ENCODE measurements at places on chromosomes 1 and 21. TPM values are rescaled to one million over a fixed set of nuclear protein-coding genes. Genes with fewer than 3 reads are reported as not detected.

- DNase-seq = no peak
Observed at GRCh38 chr1:204924013-204924759, 53.5 kb downstream of the NFASC start.

- DNase-seq = no peak
Observed at GRCh38 chr1:186078245-186078644, 296.8 kb downstream of the TPR start.

DNA sequence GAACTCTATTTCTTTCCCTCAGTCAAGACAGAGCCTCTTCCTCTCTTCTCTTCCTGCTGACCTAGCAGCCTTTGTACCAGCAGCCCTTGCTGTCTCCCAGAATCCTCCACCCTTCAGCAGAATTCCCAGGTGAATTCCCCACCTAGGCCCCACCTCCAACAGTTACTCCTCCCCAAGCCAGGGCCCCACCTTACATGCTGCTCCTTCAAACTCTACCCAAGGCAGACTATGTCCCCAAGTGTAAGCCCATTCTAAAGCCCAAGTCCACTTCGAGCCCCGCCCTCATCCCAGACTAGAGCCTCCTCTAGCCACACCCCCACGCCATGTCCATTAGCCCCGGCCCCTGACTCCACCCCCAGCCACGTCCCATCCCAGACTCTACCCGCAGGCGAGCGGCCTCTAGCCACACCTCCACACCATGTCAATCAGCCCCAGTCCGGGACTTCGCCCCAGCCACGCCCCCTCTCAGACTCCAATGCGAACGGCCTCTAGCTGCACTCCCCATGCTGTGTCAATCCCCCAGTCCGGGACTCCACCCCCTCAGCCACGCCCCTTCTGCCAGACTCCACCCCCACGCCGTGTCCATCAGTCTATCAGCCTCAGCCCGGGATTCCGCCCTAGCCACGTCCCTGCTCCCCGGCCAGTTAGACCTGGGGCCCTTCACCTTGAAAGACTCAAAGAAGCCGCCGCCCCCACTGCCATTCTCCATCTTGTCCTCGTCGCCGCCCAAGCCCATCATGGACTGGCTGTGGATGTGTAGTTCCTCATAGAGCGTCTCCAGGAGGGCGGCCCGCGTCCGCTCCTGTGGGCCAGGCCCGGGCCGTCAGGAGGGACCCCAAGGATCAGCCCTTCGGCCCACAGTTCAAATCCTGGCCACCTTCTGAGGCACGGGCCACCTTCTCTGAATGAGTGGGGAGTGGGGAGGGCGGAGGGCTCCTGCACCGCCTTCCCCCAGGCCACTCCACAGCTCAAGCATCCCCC, 61.3 kb downstream of the RAP1GAP start:
- peak; percentile 72 for DNase-seq

Gene SYTL1
- total RNA-seq = 0.81 TPM

DNA sequence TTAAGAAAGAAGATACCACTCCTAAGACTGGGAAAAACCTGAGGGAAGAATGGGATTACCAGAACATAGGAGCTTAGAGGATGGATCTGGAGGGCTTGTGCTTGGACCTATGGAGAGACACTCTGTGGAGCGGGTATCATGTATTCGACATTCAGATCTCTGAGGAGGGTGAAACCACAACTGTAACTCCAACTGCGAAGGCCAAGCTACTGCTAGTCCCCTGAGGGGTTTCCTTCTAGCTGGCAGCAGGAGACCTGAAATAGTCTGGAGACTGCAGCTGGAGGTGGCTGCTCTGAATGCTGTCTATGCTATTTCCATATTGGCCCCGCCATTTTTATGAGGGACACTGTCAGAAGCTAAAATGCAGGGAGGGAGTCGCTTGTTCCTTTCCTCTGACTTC, 462.3 kb downstream of the PTPRC start:
- DNase-seq = no peak

Gene CHAF1B
- 0.43 TPM for total RNA-seq

DNA sequence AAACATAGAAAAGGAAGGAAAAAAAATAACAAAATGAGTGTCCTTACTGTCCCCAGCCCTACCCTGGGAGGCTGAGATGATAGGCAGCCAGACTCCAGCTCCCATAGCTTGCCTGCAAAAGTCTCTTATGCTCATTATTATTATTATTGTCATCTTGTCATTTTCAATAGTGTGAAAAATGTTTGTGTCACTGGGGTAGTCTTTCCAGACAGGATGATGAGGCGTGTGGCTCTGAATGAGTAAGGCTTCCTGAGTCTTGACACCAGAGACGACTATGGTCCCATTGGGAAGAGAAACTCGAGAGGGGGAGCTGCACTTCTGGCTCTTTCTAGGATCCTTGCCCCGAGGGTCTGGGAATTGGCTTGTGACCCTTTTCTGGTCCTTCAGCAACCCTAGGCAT, 1.1 kb upstream of the CYB561D1 start:
- DNase-seq = no peak

Gene RNU1-2
- 1,159 TPM for total RNA-seq

DNA sequence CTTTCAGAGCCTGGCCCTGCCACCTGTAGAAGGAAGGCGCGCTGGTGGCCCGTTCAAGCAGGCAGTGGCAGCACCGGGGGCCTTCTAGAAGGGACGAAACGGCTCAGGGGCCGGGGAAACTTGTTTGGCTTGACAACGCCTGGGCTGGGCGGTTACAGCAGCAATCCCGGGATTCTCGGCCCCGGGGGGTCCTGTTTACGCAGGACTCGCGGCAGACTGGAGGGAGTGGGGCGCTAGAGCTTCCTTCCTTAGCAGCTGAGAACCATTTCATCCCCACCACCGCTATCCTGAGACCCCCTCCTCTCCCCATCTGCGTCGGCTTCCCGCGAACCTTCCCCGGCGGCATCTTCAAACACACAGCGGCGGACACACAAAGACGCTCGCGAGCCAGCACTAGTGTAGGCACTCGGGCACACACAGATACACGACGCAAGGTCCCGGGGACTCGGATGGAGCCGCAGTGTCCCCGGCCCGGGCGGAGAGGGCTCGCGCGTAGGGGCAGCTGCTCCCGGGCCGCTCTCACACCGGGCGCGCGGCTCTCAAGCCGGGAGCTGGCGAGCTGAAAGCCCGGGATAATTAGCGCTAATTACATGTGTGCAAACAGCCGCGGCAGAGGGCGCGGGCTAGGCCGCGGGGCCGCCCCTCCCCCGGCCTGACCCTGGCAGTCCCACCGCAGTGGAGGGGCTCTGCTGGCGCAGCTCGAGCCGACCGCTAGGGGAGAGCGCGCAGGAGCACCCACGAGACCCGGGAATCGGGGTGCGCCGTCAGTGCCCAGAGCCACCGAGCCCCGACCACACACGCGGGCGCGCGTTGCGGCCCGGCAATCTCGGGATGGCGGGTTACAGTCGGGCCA, 271.4 kb downstream of the FOXD2 start:
- no peak for DNase-seq

GRCh38 chr1:211654838-211655787, 20.3 kb downstream of the NEK2 start:
- peak; percentile 84 for DNase-seq

GRCh38 chr1:40630488-40631223, 34.8 kb downstream of the RIMS3 start:
- DNase-seq = no peak

Gene GCSAML
- total RNA-seq = not detected

DNA sequence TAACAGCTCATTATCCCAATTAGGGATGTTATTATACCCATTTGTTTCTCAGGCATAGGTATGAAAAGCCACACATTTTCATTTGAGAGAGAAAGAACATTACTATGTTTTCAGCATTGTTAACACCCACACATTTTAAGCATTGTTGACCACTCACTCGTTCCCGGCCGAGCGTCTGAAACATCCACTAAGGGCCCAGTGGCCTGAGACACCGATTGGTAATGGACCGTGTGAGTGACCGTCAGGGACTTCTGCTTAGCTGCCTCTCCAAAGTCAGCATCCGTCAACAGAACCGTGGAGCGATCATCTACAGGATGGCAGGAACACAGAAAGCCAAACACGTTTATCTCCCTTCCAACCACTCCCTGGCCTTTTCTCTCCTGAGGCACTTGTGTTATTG, 184.6 kb downstream of the PCP4 start:
- DNase-seq = no peak

DNA sequence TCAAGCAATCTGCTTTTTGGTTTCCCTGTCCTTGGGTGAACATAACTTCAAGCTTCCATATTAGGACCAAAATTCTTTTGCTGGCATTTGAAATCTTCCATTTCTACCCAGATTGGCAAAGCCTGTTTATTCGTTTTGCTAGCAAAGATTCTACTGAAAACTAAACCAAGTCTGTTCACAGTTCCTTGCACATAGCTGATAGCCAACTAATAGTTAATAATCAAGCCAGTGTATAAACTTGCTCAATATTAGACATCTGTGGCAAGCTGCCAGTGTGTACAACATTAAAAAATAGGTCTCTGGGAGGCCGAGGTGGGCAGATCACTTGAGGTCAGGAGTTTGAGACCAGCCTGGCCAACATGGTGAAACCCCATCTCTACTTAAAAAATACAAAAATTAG, 6.3 kb downstream of the APP start:
- DNase-seq = peak; percentile 49

DNA sequence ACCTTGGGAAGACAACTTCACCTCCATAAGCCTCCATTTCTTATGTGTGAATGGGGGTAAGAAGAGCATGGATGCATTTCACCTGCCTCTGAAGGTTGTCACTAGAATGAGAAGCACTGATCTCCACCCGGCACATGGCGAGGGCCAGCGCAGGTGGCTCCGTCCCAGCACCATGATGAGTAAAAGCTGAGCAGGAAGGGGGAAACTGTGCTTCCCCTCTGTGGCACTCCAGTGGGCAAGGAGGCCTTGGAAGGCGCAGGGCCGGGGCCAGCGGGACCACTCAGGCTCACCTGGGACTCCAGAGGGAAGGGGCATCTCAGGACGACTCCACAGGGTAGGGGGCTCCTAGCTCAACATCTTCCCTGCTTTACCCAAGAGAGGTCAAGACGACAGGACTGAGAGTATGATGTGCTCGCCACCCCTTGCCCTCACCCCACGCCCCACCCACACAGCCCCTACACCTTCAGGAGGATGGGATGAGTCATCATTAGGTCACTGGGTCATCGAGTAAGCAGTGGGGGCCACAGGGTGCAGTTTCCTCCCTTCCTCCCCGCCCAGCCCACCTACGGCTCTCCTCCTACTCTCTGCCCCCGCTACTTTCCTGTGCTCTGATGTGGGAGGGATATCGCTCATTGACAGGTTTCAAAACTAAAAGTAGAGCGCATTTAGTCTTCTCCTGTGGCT, 112.1 kb downstream of the HIVEP3 start:
- no peak for DNase-seq

DNA sequence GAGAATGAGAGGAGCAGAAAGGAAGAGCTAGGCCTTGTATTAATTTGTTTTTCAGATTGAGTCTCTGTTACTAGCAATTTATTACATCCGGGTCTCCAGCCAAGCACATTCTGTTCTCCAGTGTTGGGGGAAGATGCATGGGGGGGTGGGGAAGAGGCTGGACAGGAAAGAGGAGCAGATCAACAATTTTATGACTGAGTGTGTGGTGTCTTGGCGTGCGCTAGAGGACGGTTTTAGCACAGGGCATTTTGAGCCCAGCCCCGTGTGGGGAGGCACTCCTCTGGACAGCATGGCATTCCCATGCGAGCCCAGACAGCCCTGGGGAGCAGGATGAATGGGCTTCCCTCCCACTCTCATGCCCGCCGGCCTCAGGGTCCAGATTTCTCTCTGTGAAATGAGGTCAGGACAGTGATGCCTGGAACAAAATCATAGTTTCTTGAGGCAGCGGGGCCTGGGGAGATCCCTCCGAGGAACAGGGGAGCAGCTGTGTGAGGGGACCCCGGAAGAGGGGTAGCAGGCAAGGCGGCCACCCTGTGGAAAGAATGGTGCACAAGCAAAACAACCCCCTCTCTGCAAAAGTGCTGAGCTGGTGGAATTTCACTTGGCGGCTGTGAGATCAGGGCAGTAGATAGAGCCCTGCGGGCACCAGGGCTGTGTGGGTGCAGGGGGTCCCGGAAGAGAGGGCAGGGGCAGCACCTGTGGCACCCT, 16.3 kb downstream of the SOX13 start:
- DNase-seq = no peak

DNA sequence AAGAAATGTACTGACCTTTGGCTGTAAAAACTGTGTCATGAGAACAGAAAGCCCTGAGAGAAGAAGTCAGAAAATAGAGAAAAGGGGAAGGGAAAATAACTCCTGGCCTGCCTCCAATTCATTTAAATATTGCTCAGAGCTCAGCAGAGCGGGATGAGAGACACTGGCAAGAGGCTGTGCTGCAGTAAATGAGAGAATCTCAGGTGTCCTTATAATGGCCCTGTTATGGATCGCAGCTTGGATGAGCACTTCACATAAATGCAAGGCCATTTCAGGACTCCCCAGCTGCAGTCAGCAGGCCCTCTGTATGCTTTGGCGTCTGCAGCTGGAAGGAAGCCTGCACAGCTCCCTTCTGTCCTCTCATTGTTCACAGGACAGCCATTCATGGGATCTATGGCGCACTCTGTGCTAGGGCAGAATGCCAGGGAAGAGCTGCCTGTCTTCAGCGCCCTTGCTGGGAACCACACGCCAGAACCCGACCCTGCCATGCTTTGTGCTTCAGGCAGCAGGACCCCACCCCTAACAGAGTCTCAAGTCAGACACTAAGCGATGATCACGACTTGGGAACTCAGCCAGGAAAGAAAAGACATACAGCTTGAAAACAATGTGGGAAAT, 20.7 kb upstream of the ABCB10 start:
- DNase-seq = peak; percentile 52

DNA sequence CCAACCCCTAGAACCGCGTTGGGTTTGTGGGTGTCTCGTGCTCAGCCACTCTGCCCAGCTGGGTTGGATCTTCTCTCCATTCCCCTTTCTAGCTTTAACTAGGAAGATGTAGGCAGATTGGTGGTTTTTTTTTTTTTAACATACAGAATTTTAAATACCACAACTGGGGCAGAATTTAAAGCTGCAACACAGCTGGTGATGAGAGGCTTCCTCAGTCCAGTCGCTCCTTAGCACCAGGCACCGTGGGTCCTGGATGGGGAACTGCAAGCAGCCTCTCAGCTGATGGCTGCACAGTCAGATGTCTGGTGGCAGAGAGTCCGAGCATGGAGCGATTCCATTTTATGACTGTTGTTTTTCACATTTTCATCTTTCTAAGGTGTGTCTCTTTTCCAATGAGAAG, 18.7 kb downstream of the TFF3 start:
- DNase-seq = no peak

Gene ADAM30
- not detected for total RNA-seq

DNA sequence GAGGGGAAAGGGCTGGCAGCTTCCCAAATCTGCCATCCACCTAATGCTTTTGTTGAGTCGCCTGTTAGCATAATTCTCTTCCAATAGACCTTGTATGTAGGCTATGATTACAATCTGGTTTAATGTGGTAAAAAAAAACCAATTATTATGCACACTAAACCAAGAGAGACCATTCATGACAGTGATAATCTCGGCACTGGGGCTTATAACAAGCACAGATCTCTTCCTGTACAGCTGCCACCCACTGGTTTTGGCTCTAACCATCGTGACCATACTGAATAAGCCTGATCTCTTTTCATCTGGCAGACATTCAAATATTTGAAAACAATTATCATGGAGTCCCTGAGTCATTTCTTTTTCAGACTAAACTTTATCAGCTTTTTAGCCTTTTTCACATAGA, 12.0 kb upstream of the SYT14 start:
- DNase-seq = no peak
